ENCODE measurements at places on chromosomes 1 and 21.

GRCh38 chr1:212529211-212529741 lies 79.3 kb upstream of the ATF3 start:
- no peak overlapping the region for H3K4me3 ChIP-seq
- H3K27ac ChIP-seq: no peak overlapping the region
- H3K36me3 ChIP-seq: no peaks in the 10 kb centered on the region
- DNase-seq: no peak
- H3K27me3 ChIP-seq: no peaks in the 10 kb centered on the region
- no peaks in the 10 kb centered on the region for H3K4me1 ChIP-seq

DNA sequence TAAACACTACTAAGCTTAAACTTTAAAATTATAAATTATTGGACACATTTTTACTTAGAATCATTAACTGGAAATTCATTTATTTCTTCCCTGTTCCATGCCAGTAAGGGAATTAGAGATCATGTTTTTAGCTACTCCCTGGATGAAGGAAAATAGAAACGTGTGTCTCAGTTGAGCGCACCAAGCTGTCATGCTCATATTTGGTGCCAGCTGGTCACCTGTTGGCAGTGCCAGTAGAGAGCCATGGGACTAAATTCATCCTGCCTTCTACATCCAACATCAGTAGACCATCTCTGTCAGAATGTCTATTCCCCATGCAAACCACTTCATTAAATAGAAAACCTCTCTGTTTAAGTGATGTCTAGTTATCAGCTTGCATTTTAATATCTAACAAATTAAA lies 17.4 kb upstream of the SLC22A15 start:
- H3K27me3 ChIP-seq: no peaks in the 10 kb centered on the region
- DNase-seq: no peak
- H3K4me1 ChIP-seq: no peaks in the 10 kb centered on the region
- H3K27ac ChIP-seq: no peak overlapping the region

DNA sequence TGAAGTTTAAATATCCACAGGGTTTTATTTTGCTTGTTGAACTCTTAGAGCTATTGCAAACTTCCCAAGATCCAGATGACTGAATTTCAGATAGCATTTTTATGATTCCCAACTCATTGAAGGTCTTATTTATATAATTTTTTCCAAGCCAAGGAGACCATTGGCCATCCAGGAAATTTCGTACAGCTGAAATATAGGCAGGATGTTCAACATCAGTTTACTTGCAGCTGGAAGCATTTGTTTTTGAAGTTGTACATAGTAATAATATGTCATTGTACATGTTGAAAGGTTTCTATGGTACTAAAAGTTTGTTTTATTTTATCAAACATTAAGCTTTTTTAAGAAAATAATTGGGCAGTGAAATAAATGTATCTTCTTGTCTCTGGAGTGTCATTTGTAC lies 32.8 kb upstream of the DDR2 start:
- no peaks in the 10 kb centered on the region for H3K4me1 ChIP-seq
- H3K36me3 ChIP-seq: peaks cover 59% of the 10 kb centered on the region
- no peak overlapping the region for H3K4me3 ChIP-seq
- no peak for DNase-seq
- no peak overlapping the region for H3K27ac ChIP-seq

DNA sequence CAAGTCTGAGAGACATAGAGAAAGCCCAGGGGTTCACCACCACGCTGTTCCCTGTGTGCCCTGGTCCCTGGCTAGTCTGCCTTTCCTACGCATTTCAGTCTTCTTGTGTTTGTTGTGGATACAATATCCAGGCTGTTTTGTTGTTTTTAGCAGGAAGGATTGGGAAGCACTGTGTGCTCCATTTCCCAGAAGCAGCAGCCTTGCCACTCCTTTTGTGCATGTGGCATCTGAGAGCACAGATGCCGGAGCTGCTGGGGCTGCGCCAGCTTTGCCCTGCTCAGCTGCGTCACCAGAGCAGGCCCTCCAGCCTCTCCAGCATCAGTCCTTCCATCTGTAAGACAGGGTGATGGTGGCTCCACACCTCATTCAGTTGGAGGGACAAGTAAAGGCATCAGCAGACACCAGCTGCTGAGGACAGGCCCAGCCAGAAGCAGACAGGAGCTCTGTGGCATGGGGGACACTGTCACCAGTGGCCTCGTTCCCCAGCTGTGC lies 94.4 kb upstream of the COL6A1 start:
- H3K4me1 ChIP-seq: no peaks in the 10 kb centered on the region
- DNase-seq: no peak

DNA sequence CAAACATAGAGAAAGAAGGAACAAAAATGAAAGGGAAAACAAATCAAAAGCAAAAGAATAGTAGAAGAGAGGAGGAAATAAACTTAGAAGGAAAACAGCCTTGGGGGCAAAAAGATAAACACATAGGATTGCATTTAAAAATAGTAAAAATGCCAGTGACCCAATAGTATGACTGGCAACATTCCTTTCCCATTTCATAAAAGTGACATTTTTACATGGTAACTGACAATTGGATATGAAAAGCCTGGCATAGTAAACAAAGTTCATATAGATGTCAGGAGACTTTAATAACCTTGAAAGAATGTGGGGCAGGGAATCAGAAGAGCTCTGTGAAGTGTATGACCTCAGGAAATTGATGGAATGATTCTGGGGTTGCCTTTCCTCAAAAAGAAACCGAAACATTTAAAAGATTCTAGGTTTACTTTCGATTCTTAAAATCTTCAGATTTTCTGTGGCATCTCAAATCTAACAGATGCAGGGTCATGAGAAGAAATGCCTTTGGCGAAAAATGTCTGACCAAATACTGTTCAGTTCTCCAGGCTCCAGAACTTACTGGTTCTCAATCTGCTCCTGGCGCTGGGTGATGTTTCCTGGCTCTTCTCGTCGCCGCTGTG lies 33.7 kb downstream of the SPTA1 start:
- H3K4me3 ChIP-seq: no peak overlapping the region
- no peak overlapping the region for H3K27ac ChIP-seq
- DNase-seq: no peak
- no peaks in the 10 kb centered on the region for H3K4me1 ChIP-seq
- H3K27me3 ChIP-seq: no peaks in the 10 kb centered on the region
- H3K36me3 ChIP-seq: no peaks in the 10 kb centered on the region

DNA sequence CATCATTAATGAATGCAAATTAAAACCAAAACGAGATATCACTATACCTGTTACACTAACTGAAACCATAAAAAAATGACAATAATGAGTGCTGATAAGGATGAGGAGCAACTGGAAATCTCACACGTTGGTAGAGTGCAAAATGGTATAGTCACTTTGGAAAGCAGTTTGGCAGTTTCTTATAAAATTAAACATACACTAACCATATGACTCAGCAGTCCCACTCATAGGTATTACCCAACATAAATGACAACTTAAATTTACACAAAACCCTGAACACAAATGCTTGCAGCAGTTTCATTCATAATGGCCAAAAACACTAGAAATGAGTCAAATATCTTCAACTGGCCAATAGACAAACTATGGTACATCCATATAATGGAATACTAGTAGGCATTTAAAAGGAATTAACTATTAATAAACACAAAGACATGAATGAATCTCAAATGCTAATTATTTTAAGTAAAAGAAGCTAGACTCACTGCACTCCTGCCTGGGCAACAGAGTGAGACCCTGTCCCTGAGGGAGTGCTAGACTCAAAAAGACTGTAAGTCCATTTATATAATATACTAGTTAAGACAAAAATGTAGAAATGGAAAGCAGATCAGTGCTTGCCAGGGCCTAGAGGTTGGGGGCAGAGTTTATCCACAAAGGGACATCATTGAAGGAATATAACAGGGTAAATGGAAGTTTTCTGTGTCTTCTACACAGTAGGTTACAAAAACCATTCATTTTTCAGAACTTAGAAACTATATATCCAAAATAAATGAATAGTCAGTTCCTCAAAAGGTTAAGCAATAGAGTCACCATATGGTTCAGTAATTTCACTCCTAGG lies 77.4 kb downstream of the EIF4G3 start:
- no peaks in the 10 kb centered on the region for H3K36me3 ChIP-seq
- no peak overlapping the region for H3K27ac ChIP-seq
- no peaks in the 10 kb centered on the region for H3K4me1 ChIP-seq
- no peak overlapping the region for H3K4me3 ChIP-seq
- H3K27me3 ChIP-seq: no peaks in the 10 kb centered on the region

GRCh38 chr1:54698346-54698745 lies 17.3 kb upstream of the TTC4 start:
- DNase-seq: no peak
- H3K4me1 ChIP-seq: no peaks in the 10 kb centered on the region
- no peak overlapping the region for H3K4me3 ChIP-seq
- H3K27ac ChIP-seq: no peak overlapping the region
- H3K36me3 ChIP-seq: no peaks in the 10 kb centered on the region

DNA sequence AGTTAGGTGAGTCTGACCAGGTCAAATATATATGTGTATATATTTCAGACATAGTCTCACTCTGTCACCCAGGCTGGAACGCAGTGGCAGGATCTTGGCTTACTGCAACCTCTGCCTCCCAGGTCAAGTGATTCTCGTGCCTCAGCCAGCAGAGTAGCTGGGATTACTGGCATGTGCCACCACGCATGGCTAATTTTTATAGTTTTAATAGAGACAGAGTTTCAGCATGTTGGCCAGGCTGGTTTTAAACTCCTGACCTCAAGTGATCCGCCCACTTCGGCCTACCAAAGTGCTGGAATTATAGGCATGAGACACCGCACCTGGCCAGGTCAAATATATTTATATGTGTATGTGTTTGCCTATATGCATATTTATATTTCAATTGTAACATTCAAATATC lies 581.5 kb upstream of the B3GALT2 start:
- H3K27me3 ChIP-seq: no peaks in the 10 kb centered on the region
- H3K4me3 ChIP-seq: no peak overlapping the region
- H3K4me1 ChIP-seq: no peaks in the 10 kb centered on the region
- H3K36me3 ChIP-seq: no peaks in the 10 kb centered on the region

GRCh38 chr1:164774413-164774812 lies 215.4 kb downstream of the PBX1 start:
- no peak overlapping the region for H3K27ac ChIP-seq
- no peaks in the 10 kb centered on the region for H3K36me3 ChIP-seq
- no peaks in the 10 kb centered on the region for H3K4me1 ChIP-seq
- H3K4me3 ChIP-seq: no peak overlapping the region
- DNase-seq: no peak
- H3K27me3 ChIP-seq: no peaks in the 10 kb centered on the region

DNA sequence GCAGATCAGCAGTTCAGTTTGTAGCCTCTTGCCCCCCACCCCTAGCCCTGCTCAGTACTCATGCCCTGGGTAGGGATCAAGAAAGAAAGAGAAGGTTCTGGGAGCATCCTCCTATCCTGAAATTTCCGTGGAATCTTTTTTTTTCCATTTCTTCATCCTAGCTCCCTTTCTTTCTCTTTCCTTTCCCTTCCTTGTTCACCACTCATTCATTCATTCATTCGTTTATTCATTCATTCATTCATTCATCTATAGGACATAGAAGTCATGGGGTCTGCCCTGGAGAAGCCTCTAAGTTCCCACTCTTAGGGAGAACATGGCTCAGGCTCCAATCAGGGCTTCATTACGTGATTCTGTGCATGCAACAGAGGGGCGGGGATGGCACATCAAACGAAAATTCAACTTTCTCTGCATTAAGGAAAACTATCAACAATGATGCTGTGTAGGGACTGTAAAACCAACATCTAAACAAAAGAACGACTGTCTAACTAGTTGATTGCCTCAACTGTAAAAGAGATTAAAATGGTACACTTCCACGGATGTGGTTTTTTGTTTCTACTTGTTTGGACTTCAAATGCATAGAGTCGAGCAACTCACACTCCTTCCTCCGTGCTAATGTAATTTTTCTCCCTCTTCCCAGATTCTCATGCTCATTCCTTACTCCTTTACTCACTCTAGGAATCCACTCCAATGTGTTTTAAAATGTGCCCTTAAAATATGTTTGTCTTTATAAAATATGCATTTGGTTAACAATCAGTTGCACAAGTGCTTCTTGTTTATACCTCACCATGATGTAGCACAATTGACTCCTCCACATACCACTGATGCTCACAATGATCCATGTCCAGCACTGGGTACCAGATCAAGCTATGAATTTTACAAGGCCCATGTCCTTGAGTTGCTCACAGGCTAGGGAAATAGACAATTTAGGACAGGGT lies 101.2 kb upstream of the SLC2A1 start:
- no peak overlapping the region for H3K27ac ChIP-seq
- no peaks in the 10 kb centered on the region for H3K27me3 ChIP-seq
- no peak overlapping the region for H3K4me3 ChIP-seq
- DNase-seq: no peak

DNA sequence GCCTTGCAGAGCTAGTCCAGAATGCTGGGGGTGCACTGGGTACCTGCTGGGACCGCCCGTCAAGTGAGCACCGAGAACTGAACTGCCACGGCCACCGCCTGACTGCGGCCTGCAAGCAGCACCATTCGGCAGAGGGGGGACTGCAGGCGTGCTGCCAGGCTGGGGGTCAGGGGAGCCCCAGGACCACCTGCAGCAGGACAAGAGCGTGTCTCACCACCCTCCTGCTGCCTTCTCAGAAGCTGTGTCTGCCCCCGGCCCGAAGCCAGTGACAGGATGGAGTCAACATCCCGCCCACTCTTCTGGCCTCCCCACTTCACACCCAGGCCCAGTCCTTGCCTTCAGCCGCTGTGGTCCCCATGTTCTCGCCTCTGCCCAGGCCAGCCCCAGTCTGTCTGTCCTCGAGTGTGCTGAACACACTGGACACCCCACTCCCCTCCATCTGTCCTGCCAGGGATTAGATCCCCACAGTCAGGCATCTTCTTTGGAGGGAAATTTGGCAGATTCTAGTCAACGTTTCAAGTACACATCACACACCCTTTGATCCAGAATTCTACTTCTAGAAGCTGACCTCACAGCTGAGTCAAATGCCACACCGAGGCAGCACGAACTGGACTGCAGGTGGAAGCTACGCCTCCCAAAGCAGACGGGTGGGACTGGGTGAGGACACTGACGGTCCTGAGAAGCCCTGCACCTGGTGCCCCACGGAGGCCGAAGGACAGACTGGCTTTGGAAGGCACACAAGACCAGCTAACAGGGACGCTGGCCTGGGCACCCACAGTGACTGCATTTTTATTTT lies 26.0 kb downstream of the PTTG1IP start:
- no peaks in the 10 kb centered on the region for H3K27me3 ChIP-seq
- H3K27ac ChIP-seq: no peak overlapping the region
- H3K4me1 ChIP-seq: peaks cover 52% of the 10 kb centered on the region
- DNase-seq: no peak
- no peak overlapping the region for H3K4me3 ChIP-seq
- H3K36me3 ChIP-seq: peaks cover 41% of the 10 kb centered on the region

DNA sequence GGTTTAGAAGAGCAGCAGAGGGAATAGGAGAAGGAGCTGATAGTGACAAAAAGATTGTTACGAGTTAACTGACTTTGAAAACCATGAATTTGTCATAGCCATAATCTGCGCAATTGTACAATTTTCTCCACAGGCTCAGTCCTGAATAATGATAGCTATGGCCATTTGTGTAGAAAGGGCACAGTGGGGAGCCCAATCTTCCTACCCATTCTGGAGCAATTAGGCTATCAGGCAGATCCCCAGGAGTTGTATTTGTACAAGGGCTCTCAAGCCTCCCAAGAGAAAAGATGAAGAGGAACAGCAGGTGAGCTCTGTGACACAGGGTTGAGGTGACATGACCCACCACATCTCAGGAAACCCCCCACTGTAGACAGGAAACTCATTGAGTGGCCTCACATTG lies 42.1 kb upstream of the SAMD13 start:
- no peaks in the 10 kb centered on the region for H3K27me3 ChIP-seq
- DNase-seq: no peak
- H3K4me3 ChIP-seq: no peak overlapping the region
- H3K36me3 ChIP-seq: no peaks in the 10 kb centered on the region
- H3K4me1 ChIP-seq: no peaks in the 10 kb centered on the region

GRCh38 chr1:189644970-189645369 lies 832.7 kb downstream of the BRINP3 start:
- no peaks in the 10 kb centered on the region for H3K27me3 ChIP-seq
- H3K4me1 ChIP-seq: no peaks in the 10 kb centered on the region
- no peaks in the 10 kb centered on the region for H3K36me3 ChIP-seq
- no peak for DNase-seq
- H3K4me3 ChIP-seq: no peak overlapping the region
